ENCODE measurements at places on chromosomes 1 and 21. TPM values are rescaled to one million over a fixed set of nuclear protein-coding genes. Genes with fewer than 3 reads are reported as not detected.
A peak's percentile ranks its signal among the peaks of the same experiment; 100 is the strongest.

Gene FCER1G
- not detected for total RNA-seq

DNA sequence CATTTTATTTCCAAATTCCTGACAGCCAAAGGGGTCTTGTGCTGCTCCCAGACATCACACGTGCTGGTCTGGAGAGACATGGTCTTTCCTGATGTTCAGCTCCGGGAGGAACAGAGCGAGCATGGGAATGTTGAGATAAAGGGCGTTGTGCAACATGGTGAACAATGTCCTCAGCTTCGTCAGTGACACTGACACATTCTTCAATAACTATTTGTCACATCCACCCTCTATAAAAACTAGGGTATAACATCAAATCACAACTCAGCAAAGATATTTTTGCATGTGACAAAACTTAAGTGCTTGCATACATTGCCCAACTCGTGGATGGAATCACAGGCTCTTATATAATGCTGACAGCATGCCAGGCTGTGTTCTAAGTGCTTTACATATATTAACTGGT, 42.4 kb upstream of the GRHL3 start:
- DNase-seq, result no peak

DNA sequence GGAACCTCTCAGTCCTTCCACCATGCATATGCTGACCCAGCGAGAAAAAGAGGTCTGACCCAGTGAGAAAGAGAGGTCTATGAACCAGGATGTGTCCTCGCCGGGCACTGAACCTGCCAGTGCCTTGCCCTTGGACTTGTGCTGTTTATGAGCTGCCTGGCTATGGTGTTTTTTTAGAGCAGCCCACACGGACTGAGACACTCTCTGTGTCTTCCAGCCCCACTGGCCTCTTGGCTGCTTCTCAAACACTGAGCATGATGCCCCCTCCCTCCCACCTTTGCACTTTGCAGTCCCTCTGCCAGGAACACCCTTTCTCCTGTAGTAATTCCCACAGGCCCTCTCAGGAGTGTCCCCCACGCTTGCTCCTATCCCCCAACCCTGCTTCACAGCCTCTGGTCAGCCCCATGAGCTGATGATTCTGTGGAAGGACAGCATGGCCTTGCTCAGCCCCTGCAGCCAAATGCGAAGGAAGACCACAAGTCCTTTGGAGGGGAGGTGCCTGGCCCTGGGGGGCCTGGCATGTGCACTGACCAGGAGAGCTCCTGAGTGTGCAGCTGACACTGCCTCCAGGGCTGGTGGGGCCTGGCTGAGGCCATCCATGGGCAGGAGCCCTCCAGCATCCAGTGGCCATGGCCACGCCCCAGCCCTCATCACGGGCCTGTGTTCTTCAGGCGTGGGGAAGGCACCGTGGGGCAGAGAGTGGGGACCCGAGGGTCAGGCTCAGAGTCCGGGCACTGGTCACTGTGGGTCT, 23.8 kb downstream of the WNT3A start:
- DNase-seq, result no peak

GRCh38 chr1:23483321-23484252, at the start of gene ASAP3:
Gene ASAP3, minus strand, starts transcription at chr1:23484179. Its CDS starts 46 bp downstream, at chr1:23484133.
- peak; percentile 35 for DNase-seq
